Inflammatory macrophage treated with lipopolysaccharide for 4 hours (primary cell): ENCODE measurements at places on chromosomes 11 and 22.
A peak's percentile ranks its signal among the peaks of the same experiment; 100 is the strongest.

- DNase-seq = peak; percentile 71
Measured at GRCh38 chr11:119134389-119134978, 13.1 kb downstream of the HINFP start.

DNA sequence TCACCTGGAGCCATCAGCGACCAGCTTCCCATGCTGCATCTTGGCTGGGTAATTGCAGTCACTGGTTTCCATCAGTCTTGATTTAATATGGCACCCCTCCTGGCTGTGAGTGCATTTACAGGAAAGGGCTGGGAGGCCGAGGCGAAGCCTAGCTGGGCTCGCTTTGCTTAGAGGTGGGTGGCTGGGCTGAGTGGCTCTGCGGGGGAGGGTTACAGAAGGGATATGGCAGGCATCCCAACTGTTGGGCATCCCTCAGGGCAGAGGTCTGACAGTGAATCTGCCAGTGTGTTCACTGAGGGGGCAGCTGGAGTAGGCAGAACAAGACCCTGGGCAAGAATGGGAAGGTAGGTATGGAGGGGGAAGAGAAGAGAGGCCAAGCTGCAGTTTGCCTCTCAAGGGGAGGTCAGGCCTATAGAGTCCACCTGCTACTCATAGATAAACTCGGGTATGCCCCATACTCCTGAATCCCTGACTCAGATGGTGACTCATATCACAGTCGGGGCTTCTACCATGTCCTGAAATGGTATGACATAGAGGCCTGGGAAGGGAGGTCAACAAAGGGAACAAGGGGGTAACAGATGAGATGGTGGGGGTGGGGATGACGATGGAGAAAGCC, 77.5 kb upstream of the PHOX2A start:
- DNase-seq = no peak

DNA sequence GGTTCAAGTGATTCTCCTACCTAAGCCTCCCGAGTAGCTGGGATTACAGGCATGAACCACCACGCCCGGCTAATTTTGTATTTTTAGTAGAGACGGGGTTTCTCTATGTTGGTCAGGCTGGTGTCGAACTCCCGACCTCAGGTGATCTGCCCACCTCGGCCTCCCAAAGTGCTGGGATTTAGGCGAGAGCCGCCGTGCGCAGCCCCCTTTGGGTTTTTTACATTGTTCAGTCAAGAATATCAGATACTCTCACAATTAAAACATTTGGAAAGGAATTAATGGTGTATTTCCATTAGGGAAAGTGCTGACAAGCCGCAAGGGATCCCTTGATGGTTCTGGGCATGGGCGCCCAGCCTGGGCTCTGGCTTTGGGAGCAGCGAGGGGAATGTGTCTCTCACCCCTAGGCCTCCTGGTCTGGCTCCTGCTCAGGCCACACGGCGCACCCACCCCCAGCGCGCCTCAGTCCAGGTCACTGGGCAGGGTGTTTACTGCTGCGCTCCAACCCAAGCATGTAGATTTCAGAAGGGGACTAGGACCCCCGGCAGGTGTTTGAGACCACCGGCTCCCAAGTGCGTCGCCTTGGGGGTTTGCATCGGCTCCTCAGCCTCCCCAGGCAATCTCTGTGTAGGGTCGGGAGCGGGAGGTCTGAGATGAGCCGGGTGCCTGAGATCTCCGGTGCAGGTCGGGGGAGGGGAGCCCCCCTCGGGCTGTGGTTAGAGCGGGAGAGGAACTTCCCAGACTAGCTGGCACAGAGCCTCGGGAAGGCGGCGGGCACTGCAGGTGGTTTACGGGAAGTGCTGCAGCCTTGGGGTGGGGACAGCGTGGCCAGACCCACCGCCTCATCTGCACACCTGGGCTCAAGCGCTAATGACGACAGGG, 809 bp upstream of the IRF7 start:
- DNase-seq = no peak

DNA sequence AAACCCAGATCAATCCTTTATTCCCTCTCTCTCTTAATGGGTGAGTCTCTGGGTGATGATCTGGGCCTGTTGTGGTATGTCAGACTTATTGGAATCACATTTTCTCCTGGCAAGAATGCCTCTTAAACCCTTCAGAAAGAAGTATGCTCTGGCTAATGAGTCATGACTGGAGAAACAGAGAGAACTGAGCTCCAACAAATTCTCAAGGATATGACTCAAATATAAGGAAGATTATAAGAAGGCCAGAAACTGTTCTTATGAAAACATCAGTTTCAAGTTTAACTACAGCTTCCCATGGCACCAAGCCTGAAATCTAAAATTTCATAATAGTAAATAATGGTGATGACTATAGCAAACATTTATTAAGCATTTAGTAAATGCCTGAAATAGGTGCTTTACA, 83.9 kb downstream of the OR5AK2 start:
- no peak for DNase-seq

DNA sequence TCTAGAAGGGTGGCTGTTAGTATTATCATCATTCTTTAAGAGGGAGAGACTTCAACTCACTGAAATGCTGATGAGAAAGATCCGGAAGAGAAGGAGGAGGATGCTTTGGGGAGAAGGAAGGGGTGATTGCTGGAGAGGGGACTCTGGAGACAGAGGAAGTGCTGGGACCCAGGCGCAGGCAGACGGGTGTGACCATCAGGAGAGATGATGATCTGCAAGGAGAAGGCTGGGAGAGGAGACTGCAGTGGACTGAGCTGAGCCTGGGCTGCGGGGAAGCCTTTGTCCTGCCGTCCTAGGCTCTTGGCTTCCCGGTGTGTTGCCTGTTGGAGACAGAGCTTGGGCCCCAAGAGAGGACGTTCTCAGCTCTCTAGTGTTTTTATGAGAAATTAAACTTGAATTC, 22.6 kb downstream of the RASD2 start:
- no peak for DNase-seq

DNA sequence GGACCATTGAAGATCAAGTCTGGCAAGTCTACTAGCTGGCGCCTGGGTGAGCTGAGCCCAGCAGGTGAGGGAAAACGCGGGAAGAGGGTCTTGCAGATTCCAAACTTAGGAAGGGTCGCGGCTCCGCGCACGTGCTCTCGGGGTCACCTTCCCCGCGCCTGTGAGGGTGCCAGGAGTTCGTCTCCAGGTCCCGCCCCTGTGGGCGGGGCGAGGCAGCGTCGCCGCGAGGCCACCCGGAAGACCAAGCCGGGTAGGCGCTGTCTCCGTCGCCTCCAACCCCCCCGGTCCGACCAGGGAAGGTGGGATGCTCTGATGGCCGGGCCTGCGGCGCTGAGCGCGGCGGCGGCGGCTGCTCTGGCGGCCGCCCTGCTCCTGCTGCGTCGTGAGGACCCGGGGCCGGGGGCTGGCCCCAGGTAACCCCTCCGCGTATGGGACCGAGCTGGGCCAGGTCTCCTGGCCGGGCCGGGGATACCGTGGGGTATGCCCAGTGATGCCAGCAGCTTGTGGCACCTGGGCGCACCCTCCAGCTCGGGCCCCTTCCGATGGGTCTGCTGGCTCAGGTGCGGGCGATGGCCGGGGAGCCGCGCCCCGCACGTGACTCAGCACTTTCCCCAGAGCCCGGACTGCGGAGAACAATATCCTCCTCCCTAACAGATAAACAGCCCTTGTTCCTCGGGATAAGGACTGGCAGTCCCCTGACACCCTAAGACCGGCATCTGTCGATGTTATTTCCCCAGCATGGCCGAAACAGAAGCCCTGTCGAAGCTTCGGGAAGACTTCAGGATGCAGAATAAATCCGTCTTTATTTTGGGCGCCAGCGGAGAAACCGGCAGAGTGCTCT, at the start of gene HTATIP2:
TSS of gene HTATIP2 (plus strand) at position 215 of the 841 bp plus-strand sequence. CDS start at position 739, 524 bp downstream.
- DNase-seq = peak; percentile 74

DNA sequence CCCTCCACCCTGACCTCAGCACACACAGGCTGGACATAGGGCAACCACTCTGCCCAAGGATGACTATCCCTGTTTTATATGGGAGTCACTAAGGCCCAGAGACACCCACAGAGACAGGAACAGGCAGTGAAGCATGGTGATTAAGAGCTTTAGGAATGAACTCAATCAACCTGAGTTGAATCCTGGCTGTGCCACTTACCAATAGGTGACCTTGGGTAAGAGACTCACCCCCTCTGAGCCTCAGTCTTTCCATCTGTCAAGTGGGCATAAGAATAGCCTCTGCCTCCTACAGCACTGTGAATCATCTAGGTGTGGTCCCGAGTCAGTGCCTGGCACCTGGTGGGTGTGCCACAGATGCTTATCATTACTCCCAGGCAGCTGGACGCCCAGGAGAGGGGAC, 6.8 kb downstream of the CRYBB1 start:
- no peak for DNase-seq

- DNase-seq = no peak
Measured at GRCh38 chr22:50303515-50303847, 4.0 kb downstream of the PLXNB2 start.

DNA sequence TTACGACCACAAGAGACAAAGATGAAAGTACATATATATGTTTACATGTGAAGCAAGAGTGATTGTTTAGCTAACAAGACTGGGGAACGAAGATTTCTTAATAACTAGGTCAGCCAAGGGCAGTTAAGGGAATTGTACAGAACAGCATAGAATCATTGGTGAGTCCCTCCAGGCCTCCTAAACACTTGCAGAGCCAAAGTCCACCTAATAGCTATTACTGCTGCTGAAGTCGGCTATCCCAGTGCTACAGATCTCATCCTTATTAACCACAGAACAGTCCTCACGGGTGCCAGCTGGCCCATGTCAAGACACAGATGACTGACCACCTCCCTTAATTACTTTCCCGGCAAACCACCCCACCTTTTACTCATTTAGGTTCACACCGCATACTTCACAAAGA, 68.5 kb upstream of the OPCML start:
- DNase-seq = no peak

- no peak for DNase-seq
Measured at GRCh38 chr22:27299181-27300085, 502.1 kb downstream of the MN1 start.

- DNase-seq = no peak
Measured at GRCh38 chr22:48876951-48877350, 950.7 kb downstream of the BRD1 start.

DNA sequence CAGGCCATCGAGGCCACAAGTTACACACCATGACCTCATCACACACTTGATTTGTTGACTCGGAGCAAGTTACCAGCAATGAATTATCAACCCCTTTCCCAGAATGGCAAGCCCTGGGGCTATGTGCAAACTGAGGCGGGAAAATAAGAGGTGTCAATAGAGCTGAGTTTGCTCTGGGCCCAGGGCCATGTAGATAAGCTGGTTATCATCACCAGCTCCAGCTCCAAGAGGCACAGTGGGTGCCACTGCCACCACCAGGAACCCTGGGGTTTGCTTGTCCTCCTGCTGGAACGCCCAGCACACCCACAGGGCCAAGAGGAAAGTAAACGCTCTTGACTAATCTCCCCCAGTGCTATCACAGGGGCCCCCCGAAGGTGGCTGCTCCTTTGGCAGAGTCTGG, 13.0 kb upstream of the VPS37C start:
- DNase-seq = no peak

GRCh38 chr22:38901111-38901641, 29.2 kb upstream of the CBX6 start:
- no peak for DNase-seq

DNA sequence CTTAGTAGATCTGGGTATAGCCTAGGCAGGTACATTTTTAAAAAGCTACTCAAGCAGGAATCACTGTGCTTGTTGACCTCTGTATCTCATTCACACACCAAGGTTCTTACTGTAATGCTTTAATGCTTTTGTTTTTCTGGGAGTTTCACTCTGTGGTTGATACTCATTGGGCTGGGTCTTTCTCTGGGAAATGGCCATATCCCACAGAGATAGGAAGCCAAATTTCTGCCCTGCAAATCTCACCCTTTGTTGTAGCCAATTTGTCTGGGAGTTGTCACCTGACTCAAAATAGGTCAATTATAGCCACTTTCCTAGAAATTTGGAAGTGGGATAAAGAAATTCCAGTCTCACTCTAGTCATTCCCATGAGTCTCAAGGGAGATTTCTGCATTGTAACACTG, 195.8 kb upstream of the BDNF start:
- no peak for DNase-seq

- DNase-seq = no peak
Measured at GRCh38 chr11:2587976-2588748, 111.6 kb downstream of the KCNQ1OT1 start.

DNA sequence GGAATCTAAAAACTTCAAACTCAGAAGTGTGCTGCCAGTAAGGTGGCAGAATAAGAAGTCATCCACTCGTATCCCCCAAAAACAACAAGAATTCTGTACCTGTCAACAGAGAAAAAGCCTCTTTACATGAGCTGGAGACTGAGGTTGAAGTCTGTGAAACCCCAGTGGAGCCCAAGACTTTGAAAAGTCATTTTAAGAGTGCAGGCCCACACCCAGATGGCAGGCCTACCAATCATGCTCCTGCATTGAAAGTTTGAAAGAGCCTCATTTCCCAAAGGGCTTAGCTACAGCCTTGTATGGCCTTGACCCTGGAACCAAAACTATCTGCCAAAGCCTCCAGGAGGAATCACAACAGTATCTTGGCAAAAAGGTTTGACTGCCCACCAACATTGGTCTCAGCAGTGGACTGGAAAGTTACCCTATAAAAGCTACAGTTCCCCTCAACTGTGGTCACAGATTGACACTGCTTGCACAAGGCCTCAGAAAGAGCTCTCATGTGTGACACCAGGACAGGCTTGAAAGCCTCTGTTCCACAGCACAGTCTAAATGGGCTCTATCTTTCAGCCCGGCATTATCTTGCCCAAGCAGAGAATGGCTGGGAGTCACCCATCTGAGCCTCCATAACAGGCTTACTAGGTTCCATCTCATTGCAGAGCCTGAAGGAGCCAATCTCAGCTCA, 47.7 kb downstream of the SLC22A9 start:
- no peak for DNase-seq

DNA sequence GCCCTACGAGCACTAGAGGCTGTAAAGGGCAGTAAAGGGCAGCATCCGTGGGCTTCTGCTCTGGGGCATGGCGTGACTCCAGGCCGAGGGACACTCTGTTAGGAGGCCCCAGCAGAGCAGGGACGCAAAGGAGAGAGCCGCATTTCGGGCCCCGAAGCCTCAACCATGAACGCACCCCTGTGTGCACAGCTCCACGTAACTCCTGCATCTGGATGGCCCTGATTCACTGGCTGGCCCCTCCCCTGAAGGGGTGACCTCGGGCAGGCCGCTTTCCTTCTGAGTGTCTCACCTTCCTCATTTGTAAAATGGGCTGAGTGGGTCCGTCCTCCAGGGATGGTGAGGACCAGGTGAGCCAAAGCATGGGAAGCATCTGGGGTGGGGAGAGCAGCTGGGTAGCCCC, 13.6 kb downstream of the SHISAL1 start:
- no peak for DNase-seq

DNA sequence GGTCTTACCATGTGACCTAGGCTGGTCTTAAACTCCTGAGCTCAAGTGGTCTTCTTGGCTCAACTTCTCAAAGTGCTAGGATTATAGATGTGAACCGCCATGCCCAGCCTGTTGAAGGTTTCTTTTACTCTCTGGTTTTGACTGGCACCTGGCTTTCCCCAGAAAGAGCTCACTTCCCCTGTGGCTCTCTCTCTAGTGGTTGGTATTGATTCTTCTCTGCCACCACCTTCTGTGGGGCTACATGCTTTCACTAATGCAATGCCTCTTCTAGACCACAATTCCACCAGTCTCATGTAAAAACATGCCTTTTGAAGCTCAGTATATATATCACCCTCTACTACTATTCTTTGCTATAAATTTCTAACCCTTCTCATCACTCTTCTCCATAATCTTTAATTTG, 67.2 kb downstream of the CCDC83 start:
- DNase-seq = no peak

GRCh38 chr22:50437511-50438304, 37.1 kb downstream of the SBF1 start:
- no peak for DNase-seq

GRCh38 chr11:125330462-125331325, 165.4 kb downstream of the FEZ1 start:
- no peak for DNase-seq

- no peak for DNase-seq
Measured at GRCh38 chr11:47408598-47409439, 429 bp downstream of the SLC39A13 start.
